ENCODE measurements at places on chromosomes 4 and X. TPM values are rescaled to one million over a fixed set of nuclear protein-coding genes. Genes with fewer than 3 reads are reported as not detected.

ARFIP1 gene
- 38.0 TPM for total RNA-seq

NIPAL1 gene
- total RNA-seq = 5.2 TPM

CSAG2 gene
- not detected for total RNA-seq

DGAT2L6 gene
- total RNA-seq = not detected

ZFP92 gene
- 0.41 TPM for total RNA-seq

CCSER1 gene
- total RNA-seq = 0.90 TPM

TEX11 gene
- total RNA-seq = 0.61 TPM

ZAR1 gene
- 0.78 TPM for total RNA-seq

HSFX4 gene
- not detected for total RNA-seq

CXorf65 gene
- total RNA-seq = not detected

SHISA3 gene
- total RNA-seq = 2.2 TPM

CLDN34 gene
- total RNA-seq = not detected

KDR gene
- 98.1 TPM for total RNA-seq

NDNF gene
- total RNA-seq = 1.6 TPM

PNCK gene
- total RNA-seq = 4.3 TPM

TMEM47 gene
- 28.5 TPM for total RNA-seq

FGF2 gene
- 153 TPM for total RNA-seq

KLB gene
- not detected for total RNA-seq

EDA gene
- 10.5 TPM for total RNA-seq

RHOH gene
- 5.8 TPM for total RNA-seq

SYTL5 gene
- 0.38 TPM for total RNA-seq

AIMP1 gene
- 54.6 TPM for total RNA-seq

RTL9 gene
- 0.11 TPM for total RNA-seq

ZFP42 gene
- 188 TPM for total RNA-seq

ERCC6L gene
- total RNA-seq = 23.9 TPM

MFSD8 gene
- 24.3 TPM for total RNA-seq

RAB39B gene
- total RNA-seq = 9.3 TPM

CCDC120 gene
- 11.8 TPM for total RNA-seq

IL21 gene
- total RNA-seq = not detected

BMPR1B gene
- 1.1 TPM for total RNA-seq

HSD17B11 gene
- 9.0 TPM for total RNA-seq

GPR82 gene
- total RNA-seq = not detected

SH2D1A gene
- not detected for total RNA-seq

CSN1S1 gene
- total RNA-seq = not detected

MXRA5 gene
- total RNA-seq = 1.7 TPM

SLC2A9 gene
- total RNA-seq = 0.20 TPM
